ENCODE measurements at places on chromosomes 2 and 18.

DNA sequence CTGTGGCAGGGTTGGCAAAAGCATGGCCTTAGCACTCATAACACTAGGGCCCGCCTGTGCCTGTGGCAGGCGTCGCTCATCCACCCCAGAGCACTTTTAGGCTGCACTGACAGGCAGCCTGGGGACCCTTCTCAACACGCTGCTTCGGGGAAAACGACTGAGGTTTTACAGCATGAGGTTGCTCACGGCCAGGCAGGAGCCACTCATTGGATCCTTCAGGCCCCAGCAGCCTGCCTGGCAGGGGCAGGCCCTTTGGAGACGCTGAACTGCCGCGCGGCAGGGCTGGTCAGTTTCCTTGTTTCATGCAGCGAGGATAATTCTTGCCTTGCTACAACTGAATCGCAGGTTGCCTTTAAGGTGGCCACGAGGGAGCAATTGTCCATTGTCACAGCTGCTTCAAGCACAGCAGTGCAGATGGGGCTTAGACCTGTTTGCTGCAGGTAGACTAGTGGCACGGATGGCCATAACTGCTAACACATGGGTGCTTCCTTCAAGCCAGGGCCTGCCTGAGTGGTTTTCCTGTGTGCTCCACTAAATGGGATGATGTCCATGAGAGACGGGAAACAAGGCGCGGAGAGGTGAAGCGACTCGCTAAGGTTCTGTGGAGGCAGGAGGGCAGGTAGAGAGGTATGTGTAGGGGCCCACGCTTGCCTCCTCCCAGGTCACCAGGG is 49.9 kb upstream of the HS6ST1 start:
- no peaks in the 10 kb centered on the region for H3K27me3 ChIP-seq
- no peaks in the 10 kb centered on the region for H3K36me3 ChIP-seq
- no peak overlapping the region for H3K4me3 ChIP-seq
- H3K4me1 ChIP-seq, result no peaks in the 10 kb centered on the region

DNA sequence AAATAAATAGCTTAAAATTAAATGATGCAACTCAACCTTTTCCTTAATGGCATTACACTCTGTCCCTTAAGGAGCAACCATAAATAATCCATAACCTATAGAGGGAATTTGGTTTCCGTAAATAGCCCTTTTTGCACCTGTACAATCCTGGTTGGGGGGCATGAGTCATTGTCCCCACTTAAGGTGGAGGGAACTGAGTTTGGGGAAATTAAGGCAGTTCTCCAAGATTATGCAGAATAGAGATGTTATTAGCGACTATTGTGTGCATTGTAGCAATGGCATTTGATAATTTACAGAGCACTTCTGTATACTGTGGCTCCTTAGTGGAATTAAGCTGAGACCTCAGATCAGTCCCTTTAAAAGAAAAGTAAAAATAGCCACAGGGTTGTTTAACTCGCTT is 6.6 kb downstream of the MYCN start:
- H3K27me3 ChIP-seq, result peaks cover 2% of the 10 kb centered on the region
- no peaks in the 10 kb centered on the region for H3K36me3 ChIP-seq
- no peak overlapping the region for H3K27ac ChIP-seq
- peaks cover 2% of the 10 kb centered on the region for H3K4me1 ChIP-seq
- H3K4me3 ChIP-seq, result no peak overlapping the region
- DNase-seq, result no peak

DNA sequence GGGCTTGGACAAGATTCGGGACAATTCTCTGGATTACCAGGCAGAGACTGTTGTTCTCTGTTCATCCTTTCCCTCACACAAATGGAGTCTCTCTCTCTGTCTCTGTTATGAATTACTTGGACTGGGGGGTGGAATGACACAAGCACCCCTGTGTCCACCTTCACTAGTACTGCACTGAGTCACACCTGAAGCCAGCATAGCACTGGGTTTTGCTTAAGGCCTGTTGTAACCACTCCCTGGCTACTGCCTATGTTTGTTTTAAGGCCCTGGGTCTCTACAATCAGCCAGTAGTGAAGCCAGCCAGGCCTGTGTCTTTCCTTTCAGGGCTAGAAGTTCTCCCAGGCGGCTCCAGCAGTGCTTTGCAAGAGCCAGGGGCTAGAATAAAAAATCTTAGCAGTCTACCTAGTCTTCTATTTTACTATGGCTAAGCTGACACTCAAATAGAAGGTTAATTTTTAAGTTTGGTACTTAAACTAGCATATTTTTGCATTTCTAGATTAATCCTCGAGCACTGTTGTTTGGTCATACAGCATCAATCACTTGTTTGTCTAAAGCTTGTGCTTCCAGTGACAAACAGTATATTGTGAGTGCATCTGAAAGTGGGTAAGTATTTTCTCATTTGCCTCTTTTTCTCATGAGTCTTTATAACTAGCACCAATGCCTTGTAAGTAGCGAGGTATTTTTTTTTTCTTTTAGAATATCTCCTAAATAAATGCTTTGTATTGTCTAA is 27.8 kb downstream of the WDR7 start:
- H3K4me1 ChIP-seq, result no peaks in the 10 kb centered on the region
- no peaks in the 10 kb centered on the region for H3K27me3 ChIP-seq
- no peaks in the 10 kb centered on the region for H3K36me3 ChIP-seq
- H3K4me3 ChIP-seq, result no peak overlapping the region
- no peak for DNase-seq

DNA sequence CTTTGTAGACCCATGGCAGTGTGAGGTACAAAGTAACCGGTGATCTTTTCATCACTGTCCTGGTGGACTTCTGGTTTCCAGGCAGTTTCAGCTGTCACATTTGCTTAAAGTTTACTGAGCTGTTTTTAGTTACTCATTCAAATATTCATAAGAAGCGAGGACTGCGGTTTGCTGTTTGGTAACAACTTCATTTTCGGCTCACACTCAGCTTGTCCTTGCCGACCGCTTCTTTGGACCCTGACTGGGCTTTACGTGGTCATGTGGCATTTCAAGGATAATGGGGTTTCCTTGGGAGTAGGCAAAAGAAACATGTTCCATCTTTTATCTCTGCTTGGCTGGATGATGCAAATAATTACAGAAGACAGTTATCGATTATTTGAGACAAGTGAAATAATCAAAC is 350.7 kb downstream of the PAX3 start:
- H3K36me3 ChIP-seq, result no peaks in the 10 kb centered on the region
- no peaks in the 10 kb centered on the region for H3K27me3 ChIP-seq
- no peak overlapping the region for H3K4me3 ChIP-seq
- no peak overlapping the region for H3K27ac ChIP-seq
- no peaks in the 10 kb centered on the region for H3K4me1 ChIP-seq
- DNase-seq, result no peak

DNA sequence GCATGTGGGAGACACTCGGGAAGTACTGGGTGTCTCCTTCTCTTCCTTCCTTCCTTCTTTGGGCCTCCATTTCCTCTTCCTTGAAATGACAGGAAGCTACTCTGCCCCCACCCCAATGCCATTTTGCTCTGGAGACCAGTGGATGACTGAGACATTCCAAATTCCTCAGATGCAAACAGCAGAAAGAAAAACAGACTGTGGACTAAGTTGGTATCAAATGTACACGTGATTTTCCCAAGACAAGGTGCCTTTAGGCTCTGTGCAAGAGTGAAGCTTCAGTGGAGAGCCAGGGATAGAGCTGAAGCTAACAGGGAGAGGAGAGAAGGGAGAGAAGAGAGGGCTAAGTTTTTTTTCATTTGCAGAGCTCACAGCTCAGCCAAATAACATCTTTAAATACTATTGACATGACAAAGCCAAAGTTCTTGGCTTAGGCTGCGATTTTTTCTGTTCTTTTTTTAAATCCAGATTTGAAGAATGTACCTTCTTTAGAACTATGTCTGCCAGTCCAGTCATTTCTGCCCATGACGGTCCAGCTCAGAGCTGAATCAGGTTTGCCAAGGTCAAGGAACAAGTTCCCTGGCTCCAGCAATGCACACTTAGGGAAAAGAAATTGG is 84.5 kb upstream of the LCLAT1 start:
- no peak for DNase-seq
- no peak overlapping the region for H3K27ac ChIP-seq
- H3K4me3 ChIP-seq, result no peak overlapping the region
- H3K36me3 ChIP-seq, result no peaks in the 10 kb centered on the region
- no peaks in the 10 kb centered on the region for H3K4me1 ChIP-seq

DNA sequence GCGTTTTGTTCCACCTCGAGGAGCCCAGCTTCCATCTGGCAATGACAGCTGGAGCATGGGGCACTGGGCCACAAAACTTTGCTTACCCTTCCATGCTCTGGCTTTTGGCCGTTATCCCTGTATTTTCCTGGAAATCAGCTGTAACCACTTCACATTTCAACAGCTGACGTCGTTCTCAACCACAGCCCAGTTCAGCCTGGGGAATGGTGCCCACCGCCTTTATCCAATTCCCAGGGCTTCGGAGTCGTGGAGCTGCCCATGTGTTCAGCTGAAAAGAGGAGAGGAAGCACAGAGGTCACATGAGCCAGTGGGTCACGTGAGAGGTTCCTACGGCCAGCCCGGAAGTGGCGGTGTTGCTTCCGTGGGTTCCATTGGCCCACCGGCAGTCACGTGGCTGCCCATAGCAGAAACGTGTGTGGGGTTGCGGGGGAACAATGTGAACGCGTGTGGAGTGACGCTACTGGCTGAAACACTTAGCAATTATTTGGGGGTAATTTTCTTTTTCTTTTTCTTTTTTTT is 16.7 kb upstream of the EDAR start:
- H3K27me3 ChIP-seq, result no peaks in the 10 kb centered on the region
- H3K36me3 ChIP-seq, result no peaks in the 10 kb centered on the region
- no peak overlapping the region for H3K27ac ChIP-seq

- H3K27me3 ChIP-seq, result no peaks in the 10 kb centered on the region
- H3K27ac ChIP-seq, result no peak overlapping the region
- H3K4me1 ChIP-seq, result no peaks in the 10 kb centered on the region
- H3K36me3 ChIP-seq, result no peaks in the 10 kb centered on the region
- no peak overlapping the region for H3K4me3 ChIP-seq
These were observed 14.7 kb upstream of the ITGB6 start for GRCh38 chr2:160214461-160215445.

- no peak for DNase-seq
- no peaks in the 10 kb centered on the region for H3K4me1 ChIP-seq
- H3K4me3 ChIP-seq, result no peak overlapping the region
- no peak overlapping the region for H3K27ac ChIP-seq
- no peaks in the 10 kb centered on the region for H3K27me3 ChIP-seq
These were observed 439.8 kb downstream of the TNS1 start for GRCh38 chr2:217562871-217563480.

All from right lobe of liver (tissue), 6 donors.